ENCODE measurements at places on chromosomes 7 and 10.

- DNase-seq, result peak; percentile 65
Measured at GRCh38 chr7:130071701-130072622, 1.6 kb downstream of the KLHDC10 start.

GRCh38 chr10:127034790-127035189 lies 129.6 kb downstream of the DOCK1 start:
- peak; percentile 42 for DNase-seq

DNA sequence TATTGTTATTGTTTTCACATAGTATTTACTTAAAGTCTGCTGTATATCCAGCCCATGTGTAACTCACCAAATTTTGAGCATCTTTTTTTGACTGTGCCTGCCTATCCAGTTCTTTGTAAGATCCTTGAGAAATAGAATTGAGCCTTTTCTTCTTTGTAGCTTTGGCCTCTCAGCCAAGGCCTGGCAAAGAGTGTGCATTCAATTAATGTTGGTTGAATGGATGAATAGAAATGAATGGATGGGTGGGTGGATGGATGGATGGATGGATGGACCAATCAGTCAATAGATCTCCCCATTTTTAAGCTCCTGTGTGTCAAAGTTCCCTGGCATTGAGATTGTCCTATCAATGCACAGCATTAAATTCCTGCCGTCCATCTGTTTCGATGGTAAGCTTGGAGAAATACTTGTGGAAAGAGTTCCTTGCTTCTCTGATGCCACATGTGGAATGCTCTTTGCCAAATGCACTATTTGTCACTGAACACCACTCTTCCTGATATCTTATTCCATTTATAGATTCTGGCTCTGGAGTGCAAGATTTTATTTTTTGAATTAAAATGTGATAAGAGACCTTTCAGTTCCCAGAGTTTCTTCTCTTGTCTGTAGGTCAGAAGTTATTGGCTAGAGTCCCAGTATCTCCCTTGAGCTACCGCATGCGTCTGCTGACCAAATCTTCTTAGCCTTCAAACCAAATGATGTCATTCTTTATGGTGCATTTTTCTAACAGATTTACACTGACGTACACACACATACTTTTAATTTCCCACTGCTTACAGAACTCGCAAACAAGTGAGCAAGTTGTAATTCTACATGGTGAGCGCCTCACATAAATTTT lies 20.7 kb upstream of the ADRB1 start:
- no peak for DNase-seq

DNA sequence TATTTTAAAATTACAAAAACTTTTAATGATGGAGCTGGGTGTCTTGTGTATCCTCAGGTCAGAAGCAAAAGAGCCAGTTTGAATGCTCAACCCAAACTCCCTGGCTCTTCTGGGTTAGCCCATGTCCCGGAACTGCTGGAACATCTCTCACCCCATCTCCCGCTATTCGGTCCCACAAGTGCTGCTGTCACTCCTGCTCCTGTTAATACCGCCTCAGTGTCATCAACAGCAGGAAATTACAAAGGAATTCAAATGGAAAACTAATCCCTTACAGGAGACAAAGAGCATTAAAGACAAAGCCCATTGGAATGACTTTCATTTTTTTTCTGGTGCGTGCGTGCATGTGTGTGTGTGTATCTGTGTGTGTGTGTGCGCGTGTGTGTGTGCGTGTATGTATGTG lies 112.0 kb upstream of the C7orf33 start:
- DNase-seq, result no peak

DNA sequence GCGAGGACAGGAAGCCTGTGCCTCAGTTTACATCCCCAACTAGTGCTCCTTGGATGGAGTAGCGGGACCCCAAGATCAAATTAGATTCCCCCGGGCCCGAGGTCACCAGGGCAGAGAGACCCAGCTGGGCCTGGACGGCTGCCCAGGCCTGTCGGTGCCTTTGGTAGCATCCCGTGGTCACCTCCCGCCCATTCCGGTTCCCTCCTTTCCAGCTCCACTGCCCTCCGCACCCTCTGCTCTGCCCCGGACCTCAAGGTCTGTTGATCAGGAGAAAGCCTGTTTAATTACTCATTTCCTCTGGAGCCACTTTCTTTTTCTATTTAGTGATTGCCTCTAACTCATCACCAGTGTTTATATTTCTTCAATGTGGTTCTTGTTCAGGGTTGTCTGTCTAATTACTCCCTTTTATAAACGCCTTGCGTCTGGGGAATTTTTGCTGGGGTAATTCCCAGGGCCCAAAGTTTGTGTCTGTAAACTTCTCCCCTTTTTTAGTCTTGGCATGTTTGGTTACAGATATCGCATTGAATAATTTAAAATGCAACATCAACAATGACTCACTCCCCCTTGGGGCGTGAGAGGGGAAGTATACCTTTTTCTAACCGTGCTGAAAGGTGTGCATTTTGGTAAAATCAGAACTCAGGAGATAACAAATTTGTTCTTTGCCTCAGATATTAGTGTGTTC lies 1.9 kb downstream of the FOXK1 start:
- DNase-seq, result no peak
